ENCODE measurements at places on chromosomes 16 and 17.
A peak's percentile ranks its signal among the peaks of the same experiment; 100 is the strongest.

GRCh38 chr17:691423-691822, 23.2 kb downstream of the VPS53 start:
- peak; percentile 84 for DNase-seq

- DNase-seq: no peak
Observed at GRCh38 chr17:72056727-72057290, 64.0 kb upstream of the SOX9 start.

GRCh38 chr17:65984299-65984698, 207.6 kb downstream of the CEP112 start:
- no peak for DNase-seq

- no peak for DNase-seq
Observed at GRCh38 chr17:45700171-45701090, 83.7 kb upstream of the CRHR1 start.

DNA sequence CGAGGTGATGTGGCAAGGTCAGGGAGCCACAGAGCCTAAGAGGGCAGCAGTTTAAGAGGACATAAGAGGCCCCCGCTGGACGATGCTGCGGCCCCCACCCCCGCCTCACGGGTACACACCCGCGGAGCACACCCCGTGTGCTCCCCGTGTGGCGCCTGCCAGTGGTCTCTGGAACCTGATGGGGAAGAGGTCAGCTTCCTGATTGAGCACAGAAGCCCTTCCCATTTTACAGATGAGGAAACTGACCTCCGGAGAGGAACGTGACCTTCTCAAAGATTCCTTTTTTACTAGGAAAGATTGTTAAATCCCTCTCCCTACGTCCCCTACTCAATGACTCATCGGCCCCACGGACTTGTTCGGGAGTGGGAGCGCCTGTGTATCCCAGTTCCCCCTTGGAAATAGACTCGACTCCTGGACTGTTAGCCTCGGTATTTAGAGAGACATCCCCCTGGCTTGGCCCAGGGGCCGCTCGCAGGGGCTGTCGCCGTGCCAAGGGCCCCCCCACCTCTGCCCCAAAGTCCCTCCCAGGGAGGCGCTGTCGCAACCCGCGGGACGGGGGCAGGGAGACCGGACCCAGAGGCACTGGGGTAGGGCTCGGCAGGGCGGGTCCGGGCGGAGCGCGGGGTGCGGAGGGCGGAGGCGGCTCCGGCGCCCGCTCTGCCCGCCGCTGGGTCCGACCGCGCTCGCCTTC, at the start of gene ABCC3:
TSS of gene ABCC3 (plus strand) at position 658 of the 691 bp plus-strand sequence. CDS start 56 bp downstream, outside the sequence.
- DNase-seq: peak; percentile 50

DNA sequence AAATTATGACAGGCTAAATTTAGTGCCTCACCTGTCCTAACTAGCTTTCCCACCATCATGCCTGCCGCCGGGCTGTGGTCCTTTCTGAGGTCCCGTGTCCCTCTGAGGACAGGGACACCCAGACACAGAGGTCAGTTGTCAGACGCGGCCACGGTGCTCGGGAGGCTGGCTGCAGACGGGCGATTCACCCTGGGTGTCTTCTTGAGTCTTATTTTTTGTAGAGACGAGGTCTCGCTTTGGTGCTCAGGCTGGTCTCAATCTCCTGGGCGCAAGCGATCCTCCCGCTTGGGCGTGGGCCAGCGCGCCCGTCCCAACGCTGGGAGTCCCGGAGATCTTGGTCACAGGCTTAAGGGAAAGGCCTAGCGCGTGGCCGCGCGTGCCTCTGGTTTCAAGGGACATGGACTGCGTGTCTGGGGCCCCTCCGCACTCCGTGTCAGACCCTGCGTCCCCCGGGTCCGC, 797 bp upstream of the RAB11FIP3 start:
- peak; percentile 44 for DNase-seq

GRCh38 chr17:82615084-82616020, 32.9 kb downstream of the WDR45B start:
- no peak for DNase-seq

DNA sequence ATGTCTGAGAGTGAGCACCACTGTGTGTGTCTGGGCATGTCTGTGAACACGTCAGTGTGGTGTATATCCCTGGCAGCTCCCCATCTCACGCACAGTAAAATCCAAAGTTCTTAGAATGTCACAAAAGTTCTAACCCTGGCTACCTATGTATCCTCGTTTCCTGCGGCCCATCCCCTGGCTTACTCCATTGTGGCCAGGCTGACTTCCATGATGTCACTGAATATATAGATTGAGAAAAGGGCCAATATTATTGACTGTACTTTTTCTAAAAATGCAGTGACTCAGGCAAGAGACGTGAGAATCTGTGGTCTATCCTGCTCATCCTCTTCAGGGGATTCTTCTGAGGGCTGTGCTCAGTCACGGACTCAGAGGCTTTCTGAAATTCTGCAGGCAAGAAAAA, 963 bp upstream of the METTL22 start:
- DNase-seq: no peak

DNA sequence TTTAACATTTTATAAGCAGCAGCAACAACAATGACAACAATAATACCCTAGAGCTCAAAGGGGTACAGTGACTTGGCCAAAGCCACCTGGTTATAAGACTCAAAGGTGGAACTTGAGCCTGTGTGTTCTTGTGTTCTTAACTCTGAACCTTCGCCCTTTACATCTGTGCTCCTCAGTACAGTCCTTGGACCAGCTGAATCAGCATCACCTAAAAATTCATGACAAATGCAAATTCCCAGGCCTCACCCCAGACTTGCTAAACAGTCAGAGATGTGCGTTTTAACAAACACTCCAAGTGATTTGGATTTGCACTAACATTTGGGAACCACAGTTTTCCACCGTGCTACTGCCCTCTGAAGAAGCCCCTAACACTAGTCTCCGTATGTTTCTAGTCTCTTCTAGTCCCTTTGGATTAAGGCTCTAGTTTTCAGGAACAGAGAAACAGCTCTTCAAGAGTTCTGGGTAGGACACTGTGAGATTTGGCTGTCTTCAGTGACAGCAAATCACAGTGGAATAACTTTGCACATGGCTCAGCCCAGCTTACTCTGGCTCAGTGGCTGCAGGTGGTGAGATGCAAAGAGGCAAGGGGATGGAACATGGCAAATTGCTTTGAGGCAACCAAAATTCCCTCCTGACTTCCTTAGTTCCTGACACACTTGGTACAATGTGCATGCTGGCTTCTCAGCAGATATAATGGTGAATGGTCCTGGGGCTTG, 151.0 kb upstream of the CDH11 start:
- no peak for DNase-seq

DNA sequence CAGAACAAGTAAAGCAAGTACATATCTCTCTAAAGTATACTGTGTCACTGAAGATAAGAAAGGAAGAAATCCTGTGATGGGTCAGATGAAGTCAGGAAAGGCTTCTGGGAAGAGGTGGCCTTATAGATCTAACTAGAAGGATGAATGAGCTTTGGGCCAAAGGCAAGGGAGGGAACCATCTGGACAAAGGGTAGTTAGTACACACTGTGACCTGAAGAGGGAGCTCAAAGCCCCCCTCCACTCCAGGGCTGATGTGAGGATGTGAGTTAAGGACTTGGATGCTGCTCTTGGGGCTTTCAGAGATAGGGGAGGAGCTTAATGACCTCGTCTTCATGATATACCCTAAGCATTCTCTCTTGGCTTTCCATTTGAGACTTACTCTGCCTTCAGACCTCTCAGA, 185.3 kb upstream of the CACNG3 start:
- DNase-seq: peak; percentile 37

DNA sequence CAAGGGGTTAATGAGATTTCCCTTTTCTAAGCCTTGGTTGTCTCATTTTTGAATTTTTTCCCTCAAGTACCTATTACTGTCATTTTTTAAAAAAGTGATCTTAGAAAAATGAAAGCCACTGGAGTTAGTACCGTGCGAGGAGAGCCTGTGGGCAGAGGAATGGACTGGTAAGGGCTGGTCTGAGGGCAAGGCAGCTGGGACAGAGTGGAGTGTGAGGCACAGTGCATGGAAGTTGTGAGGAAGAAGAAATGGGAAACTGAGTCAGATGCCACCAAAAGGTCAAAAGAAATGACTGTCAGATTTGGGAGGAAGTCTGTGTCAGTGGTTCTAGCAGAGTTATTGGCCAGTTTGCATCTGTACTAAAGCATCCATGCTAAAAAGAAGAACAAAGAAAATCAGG, 8.2 kb downstream of the RASD1 start:
- no peak for DNase-seq

DNA sequence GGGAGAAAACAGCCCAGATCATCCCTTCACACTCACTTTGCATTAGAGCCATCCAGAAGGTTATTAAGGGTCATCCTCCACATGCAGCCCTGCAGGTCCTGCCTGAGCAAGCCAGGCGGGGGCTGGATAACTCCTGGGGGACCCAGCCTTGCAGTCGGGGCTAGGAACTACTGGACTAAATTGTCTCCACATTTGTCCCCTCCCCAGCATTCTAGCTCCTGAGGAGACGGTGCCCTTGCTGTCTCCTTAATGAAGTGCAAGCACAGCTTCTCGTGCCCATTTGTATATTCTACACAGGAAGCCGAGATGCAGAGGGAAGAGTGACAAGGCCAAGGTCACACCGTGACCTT, 185.2 kb downstream of the C16orf95 start:
- no peak for DNase-seq

- DNase-seq: peak; percentile 60
Observed at GRCh38 chr16:89860747-89861304, 12.6 kb upstream of the TCF25 start.

DNA sequence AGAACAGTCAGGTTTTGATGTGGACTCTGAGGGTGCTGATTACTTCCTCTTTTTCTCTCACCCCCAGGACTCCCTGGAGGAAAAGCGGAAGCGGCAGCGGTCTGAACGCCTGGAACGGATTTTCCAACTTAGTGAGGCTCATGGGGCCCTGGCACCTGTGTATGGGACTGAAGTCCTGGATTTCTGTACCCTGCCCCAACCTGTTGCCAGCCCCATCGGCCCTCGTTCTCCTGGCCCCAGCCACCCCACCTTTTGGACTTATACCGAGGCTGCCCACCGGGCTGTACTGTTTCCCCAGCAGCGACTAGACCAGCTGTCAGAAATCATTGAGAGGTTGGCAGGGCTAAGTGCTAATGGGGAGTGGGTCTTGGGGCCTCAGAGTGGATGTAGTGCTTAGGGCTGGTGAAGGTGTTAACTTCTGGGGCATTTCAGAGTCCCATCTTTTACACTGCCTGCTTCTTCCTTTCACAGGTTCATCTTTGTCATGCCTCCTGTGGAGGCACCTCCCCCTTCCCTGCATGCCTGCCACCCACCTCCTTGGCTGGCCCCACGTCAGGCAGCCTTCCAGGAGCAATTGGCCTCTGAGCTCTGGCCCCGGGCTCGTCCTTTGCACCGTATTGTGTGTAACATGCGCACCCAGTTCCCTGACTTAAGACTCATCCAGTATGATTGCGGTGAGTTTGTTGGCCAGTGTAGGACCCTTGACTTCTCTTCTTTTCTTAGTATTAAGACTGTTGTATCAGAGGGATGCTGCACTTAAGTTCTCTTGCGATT, 19.1 kb upstream of the PHKG2 start:
- no peak for DNase-seq

DNA sequence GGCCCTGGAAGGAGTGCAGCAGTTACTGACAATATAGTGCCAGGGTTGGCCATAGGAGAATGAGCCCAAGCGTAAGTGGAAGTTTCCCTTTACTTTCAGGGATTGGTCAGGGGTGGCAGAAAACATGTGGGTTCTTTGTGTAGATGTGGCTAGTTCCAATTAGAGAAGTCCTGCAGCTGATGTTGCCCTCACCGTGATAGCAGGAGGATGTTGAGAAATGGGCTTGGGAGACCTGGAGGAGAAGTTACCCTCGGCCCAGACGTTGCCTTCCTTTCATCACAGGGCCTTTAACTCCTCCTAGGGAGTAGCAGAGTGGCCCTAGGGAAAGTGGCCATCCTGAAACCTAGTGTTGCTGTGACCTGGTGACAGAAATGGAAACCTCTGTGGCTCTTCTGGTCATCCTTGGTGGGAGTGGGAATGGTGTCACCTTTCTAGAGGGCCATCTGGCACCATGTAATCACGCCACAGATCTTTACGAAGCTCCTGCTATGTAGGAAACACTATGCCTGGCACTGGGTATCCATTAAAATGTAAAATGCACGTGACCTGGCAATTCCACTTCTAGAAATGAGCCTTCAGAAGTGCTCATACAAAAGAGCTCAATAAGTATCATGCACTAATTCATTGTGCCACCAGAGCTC, 6.7 kb downstream of the TMEM92 start:
- no peak for DNase-seq

DNA sequence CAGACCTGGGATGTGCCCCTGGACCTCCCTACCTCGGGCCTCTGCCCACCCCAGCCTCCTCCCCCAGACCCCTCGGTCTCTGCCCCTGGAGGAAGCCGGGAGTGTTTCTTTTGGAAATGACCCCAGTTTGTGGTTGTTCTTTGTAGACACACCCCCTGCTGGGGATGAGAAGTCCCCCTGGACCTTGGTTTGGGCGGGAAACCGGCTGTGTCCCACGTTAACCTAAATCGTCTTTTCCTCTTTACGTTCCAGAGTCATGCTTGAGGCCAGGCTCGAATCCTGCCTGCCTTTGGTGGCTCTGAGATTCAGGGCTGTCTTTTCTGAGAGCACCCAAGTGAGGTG, 116.6 kb downstream of the METRNL start:
- no peak for DNase-seq

- peak; percentile 71 for DNase-seq
Observed at GRCh38 chr16:27367461-27368357, 34.3 kb upstream of the IL21R start.

GRCh38 chr16:68711421-68712139, 25.5 kb upstream of the CDH1 start:
- no peak for DNase-seq

DNA sequence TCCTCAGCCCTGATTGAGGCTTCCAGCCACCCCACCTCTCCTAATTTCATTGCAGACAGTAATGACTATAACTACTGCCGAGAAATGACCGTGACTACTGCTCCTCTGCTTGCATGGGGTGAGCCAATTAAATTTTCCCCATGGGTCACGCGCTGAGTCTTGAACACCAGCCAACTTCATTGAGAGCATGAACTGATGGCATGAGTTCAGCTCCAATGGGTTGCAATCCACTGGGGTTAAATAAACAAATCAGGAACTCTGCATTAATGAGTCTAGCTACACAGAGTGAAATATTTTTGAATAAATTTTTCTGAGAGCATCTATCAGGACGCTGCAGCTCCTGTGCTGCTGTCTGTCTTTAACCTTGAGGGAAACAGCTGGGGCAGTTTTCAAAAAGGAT, 61.6 kb upstream of the CLEC3A start:
- no peak for DNase-seq
